PC-9 (cell line): ENCODE measurements at places on chromosomes 7 and 10. TPM values are rescaled to one million over a fixed set of nuclear protein-coding genes. Genes with fewer than 3 reads are reported as not detected.
A peak's percentile ranks its signal among the peaks of the same experiment; 100 is the strongest.

GRCh38 chr10:18418541-18419215, 232.7 kb downstream of the NSUN6 start:
- no peaks in the 10 kb centered on the region for H3K27me3 ChIP-seq
- no peak overlapping the region for H3K4me3 ChIP-seq
- no peaks in the 10 kb centered on the region for H3K4me1 ChIP-seq
- H3K27ac ChIP-seq: no peak overlapping the region

DNA sequence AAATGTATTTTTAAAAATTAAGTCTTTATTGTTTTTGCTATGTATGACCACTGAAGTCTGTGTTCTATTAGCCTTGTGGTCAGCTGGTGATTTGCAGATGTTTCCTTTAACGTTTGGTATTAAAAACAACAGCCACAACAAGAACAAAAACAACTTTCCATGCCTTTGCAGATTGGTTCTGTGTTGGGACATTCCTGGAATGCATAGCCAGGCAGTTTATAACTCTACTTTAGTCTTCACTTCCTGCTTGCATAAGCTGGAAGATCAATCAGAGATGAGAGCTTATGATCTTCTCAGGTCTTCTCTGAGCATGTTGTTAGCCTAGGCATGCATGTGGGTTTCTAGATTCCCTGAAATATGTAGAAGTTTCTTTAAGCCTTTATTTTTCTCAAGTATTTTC, 58.9 kb upstream of the SEMA3C start:
- H3K4me3 ChIP-seq: no peak overlapping the region
- H3K27me3 ChIP-seq: no peaks in the 10 kb centered on the region
- DNase-seq: no peak
- H3K4me1 ChIP-seq: no peaks in the 10 kb centered on the region
- H3K27ac ChIP-seq: no peak overlapping the region

GRCh38 chr10:13439313-13440184, 89.3 kb downstream of the BEND7 start:
- H3K4me3 ChIP-seq: no peak overlapping the region
- H3K36me3 ChIP-seq: no peaks in the 10 kb centered on the region
- no peak overlapping the region for H3K27ac ChIP-seq
- no peaks in the 10 kb centered on the region for H3K4me1 ChIP-seq

DNA sequence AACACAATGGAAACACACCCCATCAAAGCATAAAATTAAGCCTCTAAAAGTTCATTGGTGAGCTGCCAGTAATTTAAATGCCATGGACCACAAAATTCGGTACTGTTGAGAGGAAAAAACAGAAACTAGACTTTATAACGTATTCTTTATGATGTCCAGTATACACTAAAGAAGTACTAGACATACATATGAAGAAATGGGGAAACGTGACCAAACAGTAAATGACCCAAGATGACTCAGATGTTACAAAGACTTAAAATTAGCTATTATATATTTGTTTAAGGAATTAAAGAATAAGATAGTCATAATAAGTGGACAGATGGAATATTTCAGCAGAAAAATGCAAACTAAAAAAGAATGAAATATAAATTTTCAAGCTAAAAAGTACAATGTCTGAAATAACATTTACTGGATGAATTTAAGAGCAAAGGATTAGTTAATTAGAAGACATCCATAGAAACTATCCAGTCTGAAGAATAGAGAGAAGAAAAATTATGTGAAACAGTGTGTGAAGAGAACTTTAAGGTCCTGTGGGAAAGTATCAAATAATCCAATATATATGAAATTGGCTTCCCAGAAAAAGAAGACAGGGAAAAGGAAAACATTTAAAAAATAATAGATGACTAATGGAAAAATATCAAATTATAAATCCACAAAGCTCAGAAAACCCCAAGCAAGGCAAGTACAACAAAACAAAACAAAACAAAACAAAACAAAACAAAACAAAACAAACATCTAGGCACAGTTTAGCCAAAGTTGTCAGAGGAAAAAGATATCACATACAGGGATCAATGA, 69.4 kb downstream of the SAMD9 start:
- H3K4me3 ChIP-seq: no peak overlapping the region
- DNase-seq: no peak
- H3K36me3 ChIP-seq: no peaks in the 10 kb centered on the region
- no peaks in the 10 kb centered on the region for H3K4me1 ChIP-seq

- H3K4me1 ChIP-seq: no peaks in the 10 kb centered on the region
- H3K27me3 ChIP-seq: no peaks in the 10 kb centered on the region
- no peak overlapping the region for H3K27ac ChIP-seq
- H3K4me3 ChIP-seq: no peak overlapping the region
- H3K36me3 ChIP-seq: peaks cover 14% of the 10 kb centered on the region
- DNase-seq: no peak
These were observed 177.7 kb downstream of the SLC25A13 start for GRCh38 chr7:96144260-96144526.

FAM25G gene
- 3.2 TPM in 1 of 2 replicates, not detected in the other for total RNA-seq

DNA sequence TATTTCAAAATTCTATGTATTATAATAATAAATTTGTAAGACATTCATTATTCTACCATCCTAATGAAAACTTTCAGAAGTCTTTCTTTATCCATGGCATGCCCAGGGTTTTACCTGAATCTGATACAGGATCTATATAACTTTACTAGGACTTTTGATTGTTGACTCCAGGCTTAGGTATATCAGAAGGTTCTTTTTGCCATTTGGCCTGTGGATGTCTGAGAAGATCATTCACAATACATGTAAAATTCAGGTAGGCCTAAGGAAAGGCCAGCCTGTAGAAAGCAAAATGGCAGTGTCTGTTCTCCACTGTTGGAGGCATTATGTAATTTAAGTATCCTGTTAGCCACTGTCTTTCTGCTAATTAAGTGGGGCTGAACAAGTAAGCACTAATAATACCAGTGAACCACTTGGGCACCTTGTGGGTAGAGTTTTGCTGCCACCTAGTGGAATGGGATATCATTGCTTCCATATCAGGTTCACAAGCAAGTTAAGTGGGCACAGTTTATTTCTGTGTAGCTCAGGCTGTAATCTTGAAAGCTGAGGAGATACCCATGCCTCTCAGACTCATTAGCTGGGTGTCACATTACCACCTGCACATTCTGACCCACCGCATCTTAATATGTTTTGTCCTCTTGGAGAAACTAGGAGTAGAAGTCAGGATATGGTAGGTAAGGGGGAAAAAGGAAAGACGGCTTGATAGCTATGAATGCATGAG, 105.5 kb downstream of the SEPTIN7 start:
- H3K27ac ChIP-seq: no peak overlapping the region
- H3K4me1 ChIP-seq: no peaks in the 10 kb centered on the region
- peaks cover 11% of the 10 kb centered on the region for H3K36me3 ChIP-seq
- no peak overlapping the region for H3K4me3 ChIP-seq
- DNase-seq: peak; percentile 72

GRCh38 chr10:66189271-66189670, 736.6 kb upstream of the LRRTM3 start:
- DNase-seq: no peak
- no peaks in the 10 kb centered on the region for H3K27me3 ChIP-seq
- no peaks in the 10 kb centered on the region for H3K4me1 ChIP-seq
- H3K36me3 ChIP-seq: no peaks in the 10 kb centered on the region

DNA sequence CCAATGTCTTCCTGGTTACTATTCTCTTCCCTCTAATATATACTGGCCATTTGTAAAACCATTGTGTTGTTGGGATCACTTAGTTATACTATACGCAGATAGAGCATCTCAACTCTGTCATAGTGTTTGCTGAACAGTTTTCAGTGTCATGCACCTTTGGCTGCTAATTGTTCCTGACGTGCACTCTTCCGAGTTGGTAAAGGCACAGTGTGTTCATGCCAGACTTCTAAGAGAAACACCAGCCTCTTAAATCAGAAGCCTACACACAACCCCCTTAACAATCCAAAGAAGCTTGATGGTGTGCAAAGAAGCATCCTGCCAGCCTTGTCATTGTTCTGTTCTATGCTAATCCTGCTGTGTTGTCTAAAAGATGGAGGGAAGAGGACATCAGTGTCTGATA, 131.1 kb downstream of the MAPK8 start:
- no peaks in the 10 kb centered on the region for H3K36me3 ChIP-seq
- H3K4me1 ChIP-seq: no peaks in the 10 kb centered on the region
- no peak overlapping the region for H3K4me3 ChIP-seq
- no peaks in the 10 kb centered on the region for H3K27me3 ChIP-seq

REEP3 gene
- 42.3 and 56.4 TPM in 2 replicates for total RNA-seq
